Cortex of kidney (tissue), 1 donor: ENCODE measurements at places on chromosomes 6 and 20.

- DNase-seq = no peak
These were observed 117.9 kb downstream of the LRRC1 start for GRCh38 chr6:53912661-53913060.

GRCh38 chr6:89385156-89385667 is 26.9 kb downstream of the RRAGD start:
- DNase-seq = no peak

DNA sequence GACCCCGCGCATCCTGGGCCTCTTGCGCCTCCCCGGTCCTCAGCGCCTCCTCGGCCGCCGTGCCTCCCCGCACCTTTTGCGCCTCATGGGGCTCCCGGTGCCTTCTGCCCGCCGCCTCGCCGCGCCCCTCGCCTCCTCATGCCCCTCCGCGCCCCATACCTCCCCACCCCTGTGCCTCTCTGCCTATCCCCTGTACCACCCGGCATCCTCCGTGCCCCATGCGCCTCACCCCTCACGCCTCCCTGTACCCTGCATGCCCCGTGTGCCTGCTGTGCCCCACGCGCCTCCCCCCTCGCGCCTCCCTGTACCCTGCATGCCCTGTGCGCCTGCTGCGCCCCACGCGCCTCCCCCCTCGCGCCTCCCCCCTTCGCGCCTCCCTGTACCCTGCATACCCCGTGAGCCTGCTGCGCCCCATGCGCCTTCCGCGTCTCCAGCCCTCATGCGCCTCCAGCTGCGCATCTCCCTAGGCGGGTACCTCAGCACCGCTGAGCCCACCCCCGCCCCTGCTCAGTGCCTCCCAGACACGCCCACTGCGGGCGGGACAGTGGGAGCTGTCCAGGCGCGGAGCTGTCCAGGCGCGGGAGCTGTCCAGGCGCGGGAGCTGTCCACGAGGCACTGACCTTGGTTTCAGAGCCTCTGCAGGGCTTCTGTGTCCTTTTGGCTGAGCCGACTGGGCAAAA is 37.1 kb downstream of the IGF2R start:
- DNase-seq = no peak

- no peak for DNase-seq
These were observed 464 bp downstream of the EHMT2 start for GRCh38 chr6:31896856-31897611.

GRCh38 chr6:160238761-160239751 is 19.6 kb downstream of the SLC22A2 start:
- no peak for DNase-seq

DNA sequence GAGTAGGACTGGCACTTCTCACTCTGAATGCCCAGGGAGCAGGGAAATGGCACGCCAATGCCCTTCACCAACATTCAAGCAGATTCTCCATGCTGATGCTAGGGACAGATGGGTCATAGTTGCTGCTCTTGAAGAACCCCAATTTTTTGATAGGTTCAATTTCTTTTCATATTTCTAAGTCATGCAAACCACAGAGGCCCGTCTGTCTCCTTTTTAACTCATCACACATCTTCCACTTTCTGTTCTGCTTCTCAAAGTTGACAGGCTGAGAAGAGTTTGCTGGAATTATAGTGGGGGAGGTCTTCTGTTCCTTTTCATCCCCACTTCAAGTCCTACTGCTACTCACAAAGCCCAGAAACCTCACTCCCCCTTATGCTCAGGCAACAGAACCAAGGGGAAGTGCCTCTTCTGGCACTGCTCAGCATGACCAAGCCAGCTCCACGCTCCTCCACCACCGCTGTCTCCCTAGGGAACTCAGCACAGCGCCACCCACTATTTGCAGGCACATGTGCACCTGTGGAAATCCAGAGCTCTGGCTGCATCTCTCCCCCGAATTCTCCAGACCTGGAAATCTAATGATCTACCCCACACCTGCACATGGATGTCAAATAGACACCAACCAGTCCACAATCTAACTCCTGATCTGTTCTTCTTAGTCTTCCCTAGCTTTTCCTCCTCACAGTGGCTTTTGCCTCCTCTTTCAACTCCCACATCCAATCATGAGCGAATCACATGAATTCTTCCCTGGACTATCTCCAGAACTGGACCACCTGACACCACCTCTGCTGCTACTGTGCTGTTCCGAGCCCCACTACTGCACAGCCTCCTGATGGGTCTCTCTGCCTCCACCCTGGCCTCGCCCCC is 10.7 kb downstream of the ZBTB24 start:
- DNase-seq = no peak

DNA sequence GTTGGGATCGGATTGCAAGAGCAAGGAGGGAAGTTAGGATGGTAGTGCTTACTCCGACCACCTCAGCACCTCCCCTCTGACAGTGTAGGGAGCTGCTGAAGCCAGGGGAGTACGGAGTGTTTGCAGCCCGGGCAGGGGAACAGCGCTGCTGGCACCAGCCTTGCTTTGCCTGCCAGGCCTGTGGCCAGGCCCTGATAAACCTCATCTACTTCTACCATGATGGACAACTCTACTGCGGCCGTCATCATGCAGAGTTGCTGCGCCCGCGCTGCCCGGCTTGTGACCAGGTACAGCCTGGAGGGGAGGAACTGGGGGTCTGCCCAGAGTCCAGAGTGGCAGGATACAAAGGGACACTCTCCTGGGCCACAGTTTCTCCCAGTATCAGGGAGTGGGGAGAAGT is 2.2 kb upstream of the TOMM6 start:
- no peak for DNase-seq

DNA sequence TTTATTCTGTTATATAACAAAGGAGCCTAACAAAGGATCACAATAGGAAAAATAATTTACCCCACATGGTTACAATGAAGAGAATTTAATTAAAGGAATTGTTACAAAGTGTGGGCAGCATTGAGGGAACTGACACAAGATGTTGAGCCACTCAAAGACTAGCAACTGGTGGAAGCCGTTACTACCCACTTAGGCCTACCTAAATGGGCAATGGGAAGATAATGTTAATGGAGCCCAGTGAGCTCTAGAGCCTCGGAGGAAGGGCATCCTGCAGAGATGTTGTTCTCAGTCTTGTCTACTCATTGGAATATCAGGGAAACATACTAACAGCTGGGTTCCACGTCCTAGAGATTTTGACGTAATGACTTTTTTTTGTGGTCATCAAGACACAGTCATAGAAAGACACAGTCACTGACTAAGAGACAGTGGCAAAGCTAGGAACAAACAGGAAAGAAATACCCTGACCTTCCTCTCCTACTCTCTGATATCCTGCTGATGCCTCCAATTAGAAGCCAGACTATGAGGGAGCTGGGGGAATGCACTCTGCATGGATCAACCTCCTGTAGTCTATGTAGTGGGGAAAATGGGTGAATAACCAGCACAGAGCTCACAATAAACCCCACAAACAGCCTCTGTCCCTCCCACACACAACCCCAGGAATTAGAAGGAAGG is 523.8 kb upstream of the FLRT3 start:
- no peak for DNase-seq

DNA sequence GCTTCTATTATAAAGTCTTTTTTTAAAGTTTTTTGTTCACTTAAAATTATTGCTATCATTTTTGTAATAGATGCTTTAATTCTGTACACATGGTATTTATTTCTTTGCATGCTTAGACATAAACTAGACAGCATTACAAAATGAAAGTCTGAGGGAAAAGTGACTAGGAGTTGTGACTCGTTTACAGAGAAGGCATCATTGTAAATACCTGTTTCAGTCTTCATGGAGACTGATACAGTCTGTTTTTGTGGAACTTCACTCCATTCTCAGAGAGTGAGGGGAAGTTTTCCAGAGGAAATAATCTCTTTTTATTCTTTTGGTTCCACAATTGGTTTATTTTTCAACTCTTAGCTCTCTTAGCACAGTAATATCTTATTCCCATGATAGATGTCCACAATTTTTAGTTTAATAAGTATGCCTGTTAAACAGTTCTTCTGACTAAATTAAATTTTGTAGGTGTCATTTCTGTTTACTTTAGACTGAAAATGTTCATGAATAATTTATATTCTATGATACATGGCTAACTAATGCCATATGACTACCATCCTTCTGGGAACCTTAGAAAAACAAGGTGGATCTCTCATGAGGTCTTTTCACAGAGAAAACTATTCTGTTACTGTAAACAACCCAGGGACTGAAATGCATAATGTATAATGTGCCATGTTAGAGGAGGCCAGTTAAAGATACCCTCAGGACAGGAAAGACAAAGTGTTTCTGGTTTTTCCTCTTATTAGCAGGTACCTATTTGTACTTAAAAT is 69.2 kb downstream of the MYO6 start:
- no peak for DNase-seq
